Stimulated activated CD8-positive, alpha-beta memory T cell treated with anti-CD3 and anti-CD28 coated beads, Interleukin-7, amount 100 ng/mL, for 1 hour (primary cell): ENCODE measurements at places on chromosomes 2 and 18.

DNA sequence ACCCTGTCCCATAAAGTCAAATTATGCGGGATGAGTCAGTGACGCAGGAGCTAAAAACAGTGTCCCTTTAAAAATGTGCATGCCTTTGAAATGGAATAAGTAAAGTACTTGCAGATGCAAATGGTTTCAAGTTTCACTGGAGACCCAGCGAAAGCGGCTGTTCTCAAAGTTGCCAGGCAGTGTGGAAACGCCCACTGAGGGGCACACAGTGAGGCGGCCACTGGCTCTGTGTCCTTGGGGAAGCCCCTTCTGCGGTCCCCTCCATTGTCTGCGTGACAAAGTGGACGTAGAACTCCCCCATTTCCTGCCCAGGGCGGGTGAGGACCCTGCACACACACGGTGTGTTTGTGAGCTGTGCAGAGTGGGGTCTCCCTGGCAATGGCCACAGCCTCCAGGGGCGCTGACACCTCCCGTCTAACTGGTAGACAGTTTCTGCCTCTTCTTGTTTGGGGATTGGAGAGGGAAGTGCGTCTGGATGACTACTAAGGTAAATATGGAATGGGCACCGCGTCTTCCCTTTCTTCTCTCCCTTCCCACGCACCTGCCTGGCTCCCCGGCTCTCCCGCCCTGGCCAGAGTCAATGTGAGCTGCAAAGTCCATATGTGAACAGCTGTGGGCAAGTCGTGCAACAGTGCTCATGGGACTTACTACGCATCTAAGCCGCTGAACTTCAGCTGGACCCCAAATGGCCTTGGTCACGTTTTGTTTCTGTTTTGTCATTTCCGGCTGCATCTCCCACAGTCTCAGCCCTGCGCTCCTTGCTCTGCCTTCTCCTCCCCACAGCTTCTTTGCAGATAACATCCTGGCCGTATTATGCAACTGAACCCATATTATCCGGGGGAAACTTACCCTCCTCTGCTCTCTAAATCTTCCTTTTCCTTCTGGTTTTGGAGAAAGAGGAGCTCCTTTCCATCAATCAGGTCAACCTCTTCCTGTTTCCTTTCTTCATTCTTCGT lies 33.7 kb upstream of the ZNF516 start:
- no peak for DNase-seq

- DNase-seq, result no peak
Measured at GRCh38 chr2:3517948-3518495, 1.3 kb downstream of the ADI1 start.

- DNase-seq, result no peak
Measured at GRCh38 chr2:178473931-178474330, 4.5 kb downstream of the FKBP7 start.

- no peak for DNase-seq
Measured at GRCh38 chr2:3512086-3512485, 7.2 kb downstream of the ADI1 start.

DNA sequence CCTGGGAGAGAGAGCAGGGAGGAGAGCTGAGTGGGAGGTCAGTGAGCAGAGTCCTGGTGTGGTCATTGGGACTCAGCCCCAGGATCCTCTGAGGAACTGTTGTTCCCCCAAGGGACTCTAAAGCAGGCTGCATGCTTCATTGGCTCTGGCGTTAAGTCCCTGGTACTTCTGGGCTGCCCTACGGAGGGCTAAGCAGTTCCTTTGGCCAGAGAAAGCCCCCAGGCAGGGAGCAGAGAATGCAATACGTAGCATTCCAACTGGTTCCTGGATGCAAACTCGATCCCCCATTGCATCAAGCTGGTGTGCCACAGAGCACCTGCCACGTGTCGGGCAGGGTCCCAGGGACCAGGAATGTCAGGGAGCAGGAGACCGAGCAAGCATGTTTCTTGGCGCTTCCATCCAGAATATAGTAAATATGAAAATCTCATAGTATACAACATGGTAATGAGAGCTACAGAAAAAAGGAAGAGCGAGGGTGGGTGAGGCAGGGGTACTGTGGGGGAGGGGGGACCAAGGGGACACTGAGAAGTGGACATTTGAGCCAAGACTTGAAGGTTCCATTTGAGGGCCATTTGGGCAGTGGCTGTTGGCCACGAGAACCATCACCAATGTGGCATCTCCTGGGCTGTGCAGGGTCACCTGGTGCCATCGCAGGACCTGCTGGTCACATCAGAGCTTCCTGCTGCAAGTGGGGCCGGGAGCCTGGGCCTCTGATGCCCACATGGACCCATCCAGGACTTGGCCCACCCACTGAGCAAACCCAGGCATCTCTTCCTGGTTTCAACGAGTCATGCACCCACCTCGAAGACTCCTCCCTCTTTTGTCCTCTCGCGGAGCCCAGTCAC lies 160.4 kb downstream of the ASB1 start:
- DNase-seq, result no peak
